ENCODE measurements at places on chromosomes 2 and 18.
A peak's percentile ranks its signal among the peaks of the same experiment; 100 is the strongest.

DNA sequence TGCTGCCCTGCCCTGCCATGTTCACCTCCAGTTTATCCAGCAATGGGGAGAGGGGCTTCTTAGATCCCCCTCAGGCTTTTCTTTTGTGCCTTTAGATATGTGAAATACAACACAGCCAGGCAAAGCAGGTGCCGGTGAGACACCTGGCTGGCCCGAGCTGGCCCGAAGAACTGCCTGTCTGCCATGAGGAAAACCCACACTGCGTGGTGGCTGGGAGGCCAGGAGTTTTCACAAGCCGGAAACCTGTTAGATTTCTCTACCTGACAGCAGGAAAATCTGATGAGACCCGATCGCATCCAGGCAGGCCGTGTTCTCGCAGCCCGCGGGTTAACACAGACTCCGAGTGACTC lies 5.7 kb upstream of the GAL3ST2 start:
- DNase-seq: no peak

GRCh38 chr18:29841631-29842030 lies 1200.9 kb downstream of the DSC3 start:
- DNase-seq: no peak

GRCh38 chr2:173357346-173357745 lies 2.7 kb downstream of the CDCA7 start:
- no peak for DNase-seq

- no peak for DNase-seq
Observed at GRCh38 chr2:227428731-227429285, 41.1 kb upstream of the SCYGR1 start.

DNA sequence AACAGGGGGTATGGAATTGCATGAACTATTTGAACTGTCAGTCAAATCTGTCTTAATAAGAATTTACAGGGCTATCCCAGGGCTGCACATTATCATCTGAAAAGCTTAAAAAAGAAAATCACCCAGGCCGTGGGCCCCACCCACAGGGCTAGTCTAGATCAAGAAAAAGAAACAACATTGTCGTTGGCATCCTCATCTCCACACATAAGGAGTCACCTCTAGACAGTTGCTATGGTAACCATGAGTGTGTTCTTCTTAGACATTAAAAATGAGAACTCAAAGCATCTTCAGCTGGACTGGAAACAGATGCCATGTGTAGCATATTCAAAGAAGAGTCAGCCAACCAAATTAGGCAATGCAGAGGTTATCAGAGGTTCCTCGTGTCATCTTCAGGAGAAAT lies 72.3 kb upstream of the CPO start:
- DNase-seq: no peak

- DNase-seq: no peak
Observed at GRCh38 chr2:6986912-6987361, 69.7 kb downstream of the RNF144A start.

GRCh38 chr2:152613235-152613634 lies 104.0 kb downstream of the PRPF40A start:
- peak; percentile 31 for DNase-seq

DNA sequence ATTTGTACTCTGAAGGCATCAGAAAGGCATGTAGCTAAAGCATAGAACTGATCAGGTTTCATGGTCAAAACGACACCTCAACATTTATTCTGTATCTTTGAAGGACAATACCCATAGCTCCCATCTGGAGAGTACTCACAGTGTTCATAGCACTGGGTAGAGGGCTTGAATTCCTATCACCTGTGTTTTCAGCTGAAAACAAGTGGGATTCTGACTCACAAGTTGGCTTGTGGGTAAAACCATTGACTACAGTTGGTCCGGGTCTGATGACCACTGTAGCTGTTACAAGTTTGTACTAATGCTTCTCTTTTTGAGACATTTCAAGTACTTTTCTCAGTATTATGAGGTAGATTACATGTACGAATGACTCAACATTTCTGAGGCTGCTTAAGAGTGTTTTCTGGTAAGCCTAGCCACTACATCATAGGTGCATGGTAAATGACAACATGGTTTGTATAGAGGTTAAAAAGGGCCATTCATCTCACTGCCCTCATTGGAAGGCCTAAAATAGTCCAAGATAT lies 68.6 kb upstream of the PELI1 start:
- peak; percentile 44 for DNase-seq

GRCh38 chr2:9639740-9640343 lies 9.0 kb upstream of the YWHAQ start:
- DNase-seq: no peak

DNA sequence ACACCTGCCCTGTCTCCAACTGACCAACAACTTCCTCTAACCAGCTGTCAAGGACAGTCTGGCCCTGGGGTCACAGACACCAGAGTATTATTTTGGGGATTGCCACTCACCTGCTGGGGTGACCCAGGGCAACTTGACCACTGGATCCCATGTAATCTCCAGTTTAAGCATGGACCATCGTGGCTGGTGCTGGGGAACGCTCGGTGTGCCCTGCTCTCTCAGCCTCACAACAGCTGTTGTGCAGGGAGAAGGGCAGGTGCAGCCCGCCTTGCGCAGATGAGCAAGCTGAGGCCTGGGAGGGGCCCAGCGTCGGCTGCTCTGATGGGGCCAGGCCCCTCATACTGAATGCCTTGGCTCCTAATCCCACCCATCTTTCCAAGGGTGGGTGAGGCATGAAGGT lies 21.0 kb upstream of the INHBB start:
- DNase-seq: no peak

- no peak for DNase-seq
Observed at GRCh38 chr2:180231015-180231414, 223.9 kb upstream of the CWC22 start.

- no peak for DNase-seq
Observed at GRCh38 chr2:85435220-85435958, 16.9 kb downstream of the SH2D6 start.

DNA sequence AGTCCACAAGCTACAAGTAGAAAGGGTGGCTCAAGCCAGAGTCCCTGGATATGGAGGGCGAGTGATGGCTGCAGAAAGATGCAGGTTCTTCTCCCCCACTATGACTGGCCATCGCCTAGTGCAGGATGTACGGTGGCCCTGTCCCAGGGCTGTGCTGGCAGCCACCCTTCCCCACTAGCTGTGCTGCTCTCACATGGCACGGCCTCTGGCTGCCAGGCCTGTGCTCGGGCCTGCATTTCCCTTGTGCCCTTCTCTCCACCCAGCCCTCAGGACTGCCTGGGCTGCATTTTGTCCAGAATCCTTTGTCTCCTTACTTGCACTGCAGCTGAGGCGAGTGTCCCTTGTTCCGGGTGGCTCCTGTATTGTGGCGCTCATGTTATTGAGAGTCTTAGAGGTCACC lies 1.6 kb upstream of the RAMP1 start:
- no peak for DNase-seq

GRCh38 chr2:26495705-26496297 lies 17.9 kb upstream of the OTOF start:
- no peak for DNase-seq

DNA sequence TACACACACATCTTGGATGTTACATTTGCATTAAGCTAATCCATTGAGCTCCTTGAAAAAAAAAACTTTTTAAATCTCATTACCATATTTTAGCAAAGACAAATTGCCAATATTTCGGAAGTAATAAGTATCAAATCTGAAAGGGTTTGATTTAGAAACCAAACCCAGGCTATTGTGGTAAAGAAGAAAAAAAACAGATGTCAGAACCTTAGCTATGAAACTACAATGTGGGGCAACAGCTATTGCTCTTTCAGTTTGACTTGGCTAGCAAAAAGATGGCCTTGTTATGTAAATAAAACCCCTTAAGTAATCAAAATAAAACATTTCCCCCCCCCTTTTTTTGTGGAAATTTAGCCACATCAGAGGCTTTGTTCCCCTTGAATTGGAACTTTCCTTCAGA lies 41.2 kb upstream of the REG3A start:
- no peak for DNase-seq

DNA sequence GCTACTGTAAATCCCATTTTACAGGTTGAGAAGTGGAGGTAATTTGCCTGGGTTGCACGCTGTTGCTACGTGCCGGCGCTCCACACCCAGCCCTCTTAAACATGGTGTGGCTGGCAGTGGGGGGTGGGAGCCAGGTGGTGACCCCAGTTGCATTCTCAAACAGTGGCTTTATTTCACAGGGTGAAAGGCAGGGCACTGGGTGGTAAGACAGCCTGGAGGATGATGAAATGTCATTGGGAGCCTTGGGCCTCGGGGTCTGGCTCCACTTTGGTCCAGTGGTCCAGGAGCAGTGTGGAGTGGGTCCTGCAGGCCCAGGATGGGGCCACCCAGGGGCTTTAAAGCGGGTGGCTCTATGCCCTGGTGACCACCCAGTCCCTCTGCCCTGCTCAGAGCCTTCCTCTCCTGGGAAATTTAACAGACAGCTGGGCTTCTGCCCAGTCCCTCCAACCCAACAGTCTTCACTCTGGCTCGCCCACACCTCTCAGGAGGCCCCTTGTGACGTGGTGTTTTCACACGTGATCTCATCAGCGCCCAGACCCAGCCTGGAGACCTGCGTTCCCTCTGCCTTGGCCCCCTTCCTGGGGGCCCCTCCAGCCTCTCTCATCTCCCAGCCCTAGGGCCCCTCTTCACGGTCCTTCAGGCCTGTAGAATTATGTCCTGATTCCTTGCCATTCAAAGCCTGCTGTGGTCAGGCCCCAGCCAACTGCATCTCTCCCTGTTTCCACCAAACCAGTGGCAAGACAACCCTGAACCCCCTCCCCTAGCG lies 92.5 kb downstream of the INHBB start:
- DNase-seq: no peak

GRCh38 chr18:76379226-76380126 lies 115.6 kb downstream of the ZNF516 start:
- DNase-seq: no peak

GRCh38 chr2:173990245-173990644 lies 25.1 kb upstream of the SP3 start:
- DNase-seq: no peak

- peak; percentile 71 for DNase-seq
Observed at GRCh38 chr2:37616677-37617005, 54.8 kb downstream of the CDC42EP3 start.

DNA sequence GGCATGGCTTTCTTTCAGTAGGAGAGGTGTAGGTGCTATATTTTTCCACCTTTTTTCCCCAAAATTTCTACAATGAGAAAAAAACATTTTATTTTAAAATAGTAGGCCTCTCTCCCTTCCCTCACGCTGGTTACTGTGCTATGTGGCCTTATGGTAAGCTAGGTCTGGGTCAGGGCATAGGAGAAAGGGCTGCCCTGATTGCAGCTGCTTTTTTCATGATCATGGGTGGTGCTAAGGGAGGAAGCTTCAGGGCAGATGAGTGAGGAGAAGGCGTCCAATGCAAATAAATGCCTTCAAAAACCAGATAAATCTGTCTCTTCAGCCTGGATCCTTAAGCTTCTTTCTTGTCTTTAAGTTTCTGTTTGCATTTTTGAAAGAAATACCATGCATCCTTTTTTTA lies 246.4 kb downstream of the ALPK2 start:
- DNase-seq: no peak

DNA sequence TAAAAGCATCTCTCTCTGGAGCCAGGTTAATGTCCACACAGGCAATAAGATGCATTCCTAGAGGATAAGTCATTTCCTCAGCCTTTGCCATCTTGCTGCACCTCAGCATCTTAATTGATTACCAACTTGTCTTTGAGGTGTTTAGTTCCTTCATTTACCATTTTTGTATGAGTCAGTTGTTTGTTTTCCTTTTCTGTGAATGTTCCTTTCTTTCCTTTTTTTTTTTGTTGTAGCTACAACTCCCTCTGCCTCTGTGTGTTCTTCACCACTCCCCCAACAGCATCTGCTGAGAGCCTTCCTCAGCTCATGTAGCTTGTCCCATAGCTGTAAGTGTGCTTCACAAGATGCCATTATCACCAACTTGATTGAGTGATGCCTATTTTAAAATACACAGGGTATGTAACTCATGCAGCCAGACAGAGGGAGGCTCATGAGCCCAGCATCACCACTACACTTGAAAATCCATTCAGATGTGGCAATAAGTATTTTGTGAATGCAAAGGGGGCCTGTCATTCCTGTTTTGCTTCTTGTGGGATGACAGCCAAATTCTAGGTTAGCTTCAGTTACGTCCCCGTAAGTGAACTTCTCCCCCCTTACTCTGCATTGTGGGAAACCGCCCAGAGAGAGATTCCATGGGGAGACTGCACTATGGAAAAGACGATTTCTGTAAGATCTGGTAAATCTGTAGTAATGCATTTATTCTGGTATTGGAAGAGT lies 315.9 kb upstream of the ZEB2 start:
- DNase-seq: peak; percentile 42

- no peak for DNase-seq
Observed at GRCh38 chr2:161123531-161124030, 36.6 kb upstream of the TANK start.

- DNase-seq: no peak
Observed at GRCh38 chr2:203835892-203836800, 31.4 kb upstream of the CTLA4 start.

GRCh38 chr2:236859908-236860307 lies 225.8 kb upstream of the COPS8 start:
- no peak for DNase-seq

- no peak for DNase-seq
Observed at GRCh38 chr2:203820969-203821368, 46.6 kb upstream of the CTLA4 start.

DNA sequence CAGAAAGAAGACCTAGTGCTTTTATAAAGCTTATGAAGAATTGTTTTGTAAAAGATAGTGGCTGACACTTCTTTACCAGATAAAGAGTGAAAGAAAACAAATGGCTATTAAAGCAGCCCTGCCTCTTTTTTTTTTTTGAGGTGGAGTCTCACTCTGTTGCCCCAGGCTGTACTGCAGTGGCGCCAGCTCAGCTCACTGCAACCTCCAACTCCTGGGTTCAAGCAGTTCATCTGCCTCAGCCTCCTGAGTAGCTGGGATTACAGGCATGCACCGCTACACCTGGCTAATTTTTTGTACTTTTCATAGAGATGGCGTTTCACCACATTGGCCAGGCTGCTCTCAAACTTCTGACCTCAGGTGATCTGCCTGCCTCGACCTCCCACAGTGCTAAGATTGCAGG lies 12.9 kb downstream of the ARPC2 start:
- peak; percentile 27 for DNase-seq

GRCh38 chr2:68009526-68009925 lies 53.3 kb downstream of the C1D start:
- DNase-seq: no peak

GRCh38 chr2:70985283-70985688 lies 6.9 kb downstream of the ANKRD53 start:
- DNase-seq: no peak

GRCh38 chr2:103809941-103810441 lies 1043.9 kb upstream of the POU3F3 start:
- DNase-seq: peak; percentile 90

DNA sequence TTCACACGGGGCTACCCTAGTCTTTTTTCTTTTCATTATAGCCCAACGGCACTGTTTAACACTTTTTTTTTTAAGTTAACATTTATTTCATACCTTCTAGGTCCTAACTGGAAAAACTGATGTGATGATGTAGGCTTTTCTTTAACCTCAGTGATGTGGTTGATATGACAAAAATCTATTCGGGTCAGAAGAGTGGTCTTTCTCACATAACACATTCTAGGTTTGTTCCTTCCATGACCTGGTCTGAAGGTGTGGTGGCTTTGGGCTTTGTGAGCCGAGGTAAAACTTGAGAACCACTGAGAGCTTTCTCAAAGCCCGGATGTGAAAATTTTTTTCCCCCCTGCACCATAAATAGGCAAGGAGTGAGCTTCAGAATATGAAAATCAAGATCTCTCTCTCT lies 44.2 kb downstream of the GPD2 start:
- no peak for DNase-seq

GRCh38 chr2:232465061-232465460 lies 9.1 kb downstream of the ALPI start:
- no peak for DNase-seq

GRCh38 chr2:151670846-151671597 lies 63.3 kb downstream of the NEB start:
- no peak for DNase-seq
